Esophagus squamous epithelium (tissue), 5 donors: ENCODE measurements at places on chromosomes 16 and 17.
A peak's percentile ranks its signal among the peaks of the same experiment; 100 is the strongest.

- no peak for DNase-seq
These were observed 101.4 kb downstream of the TNFRSF13B start for GRCh38 chr17:16870253-16871245.

DNA sequence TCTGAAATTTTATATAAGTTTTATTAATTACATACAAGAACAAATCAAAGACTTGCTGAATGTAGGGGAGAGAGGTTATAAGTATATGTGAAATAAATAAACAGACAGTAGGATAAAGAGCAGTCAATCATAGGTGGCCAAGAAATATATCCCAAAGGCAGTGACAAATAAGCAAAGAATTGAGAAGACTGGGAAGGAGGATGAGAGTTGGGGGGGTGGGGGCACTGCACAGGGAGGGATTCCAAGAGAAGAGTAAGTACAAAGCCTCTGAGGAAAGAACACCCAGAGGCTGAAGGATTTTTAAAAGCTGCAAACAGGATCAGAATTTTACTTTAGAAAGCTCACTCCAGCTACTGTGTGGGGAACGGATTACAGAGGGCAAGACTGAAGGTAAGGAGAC is 2.8 kb downstream of the PELP1 start:
- DNase-seq: no peak

- no peak for DNase-seq
These were observed 127.8 kb downstream of the SSH2 start for GRCh38 chr17:29802246-29802645.

DNA sequence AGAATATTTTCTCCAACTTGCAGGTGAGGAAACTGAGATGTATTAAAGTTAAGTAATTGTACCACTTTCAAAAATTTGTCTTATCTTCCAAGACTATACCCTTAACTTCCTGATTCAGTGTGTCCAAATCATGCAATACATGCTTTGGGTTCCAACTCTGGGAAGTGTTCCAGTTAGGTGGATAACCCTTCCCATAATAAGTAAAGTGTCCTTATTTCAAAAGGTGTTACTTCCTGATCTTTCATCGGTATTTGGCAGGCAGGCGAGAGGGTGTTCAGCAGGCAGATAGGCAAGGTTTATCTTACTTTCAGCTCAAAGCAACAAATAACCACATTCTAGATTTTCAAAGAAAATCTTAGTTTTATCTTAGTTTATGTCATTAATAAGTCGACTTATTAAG is 46.3 kb upstream of the ARHGAP44 start:
- no peak for DNase-seq

DNA sequence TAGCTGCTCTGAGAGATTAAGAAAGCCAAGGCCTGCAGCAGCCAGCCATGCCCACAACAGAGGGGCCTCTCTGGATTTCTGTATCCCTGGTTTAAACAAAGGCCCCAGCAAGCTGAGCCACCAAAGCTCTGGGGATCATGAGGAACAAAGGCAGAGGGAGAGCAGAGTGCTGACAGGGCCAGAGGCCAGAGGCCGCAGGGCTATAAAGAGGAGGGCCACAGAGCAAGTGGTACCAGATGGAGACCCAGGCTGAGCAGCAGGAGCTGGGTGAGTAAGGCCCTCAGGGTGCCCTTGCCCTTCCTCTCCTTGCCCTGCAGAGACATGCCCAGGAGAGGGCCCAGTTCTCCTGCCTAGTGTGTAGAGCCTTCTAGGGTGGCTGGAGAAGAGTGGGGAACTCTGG is at the start of gene CRYBA1:
Gene CRYBA1, plus strand, starts transcription at position 232 of the 400 bp plus-strand sequence. Its CDS starts 5 bp downstream, at position 237.
- DNase-seq: no peak

DNA sequence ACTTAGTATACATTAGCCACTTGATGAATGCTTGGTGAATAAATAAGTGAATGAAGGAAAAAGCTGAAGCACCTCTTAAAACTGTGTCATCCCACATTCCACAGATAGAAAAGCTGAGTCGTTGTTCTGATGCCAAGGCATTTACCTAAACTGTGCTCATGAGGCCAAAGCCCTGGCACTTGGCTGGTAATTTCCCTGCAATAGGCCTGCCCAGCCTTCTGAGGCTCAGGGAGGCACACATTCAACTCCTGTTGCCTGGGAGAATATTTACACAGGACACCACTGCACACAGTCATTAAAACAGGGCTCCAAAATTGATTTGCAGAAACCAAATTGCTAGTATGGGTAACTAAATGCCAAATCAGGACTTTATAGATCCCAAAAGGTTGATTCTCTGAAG is 333.0 kb upstream of the C16orf82 start:
- no peak for DNase-seq

DNA sequence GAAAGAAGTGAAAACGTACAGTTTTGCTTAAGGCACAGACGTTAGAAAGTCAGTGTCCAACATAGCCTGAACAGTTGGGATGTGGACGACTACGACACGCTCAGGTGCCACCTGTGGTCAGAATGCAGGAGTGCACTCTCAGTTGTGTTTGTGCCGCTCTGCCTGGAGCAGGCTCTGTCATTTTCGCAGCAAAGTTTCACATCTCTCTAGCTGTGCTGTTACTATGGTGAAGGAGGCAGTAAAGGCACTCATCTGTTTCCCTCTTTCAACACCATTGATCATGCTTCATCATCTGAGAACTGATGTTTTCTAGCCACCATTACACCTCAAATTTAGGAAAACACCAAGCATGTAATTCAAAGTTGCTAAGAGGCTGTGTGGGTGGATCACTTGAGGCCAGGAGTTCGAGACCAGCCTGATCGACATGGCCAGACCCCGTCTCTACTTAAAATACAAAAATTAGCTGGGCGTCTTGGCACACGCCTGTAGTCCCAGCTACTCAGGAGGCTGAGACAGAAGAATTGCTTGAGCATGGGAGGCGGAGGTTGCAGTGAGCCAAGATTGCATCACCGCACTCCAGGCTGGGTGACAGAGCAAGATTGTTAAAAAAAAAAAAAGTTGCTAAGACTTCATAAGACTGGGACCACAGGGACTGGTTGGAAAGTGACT is 44.9 kb upstream of the DNAJA2 start:
- DNase-seq: no peak

GRCh38 chr16:71254832-71255525 is 24.5 kb upstream of the HYDIN start:
- no peak for DNase-seq

DNA sequence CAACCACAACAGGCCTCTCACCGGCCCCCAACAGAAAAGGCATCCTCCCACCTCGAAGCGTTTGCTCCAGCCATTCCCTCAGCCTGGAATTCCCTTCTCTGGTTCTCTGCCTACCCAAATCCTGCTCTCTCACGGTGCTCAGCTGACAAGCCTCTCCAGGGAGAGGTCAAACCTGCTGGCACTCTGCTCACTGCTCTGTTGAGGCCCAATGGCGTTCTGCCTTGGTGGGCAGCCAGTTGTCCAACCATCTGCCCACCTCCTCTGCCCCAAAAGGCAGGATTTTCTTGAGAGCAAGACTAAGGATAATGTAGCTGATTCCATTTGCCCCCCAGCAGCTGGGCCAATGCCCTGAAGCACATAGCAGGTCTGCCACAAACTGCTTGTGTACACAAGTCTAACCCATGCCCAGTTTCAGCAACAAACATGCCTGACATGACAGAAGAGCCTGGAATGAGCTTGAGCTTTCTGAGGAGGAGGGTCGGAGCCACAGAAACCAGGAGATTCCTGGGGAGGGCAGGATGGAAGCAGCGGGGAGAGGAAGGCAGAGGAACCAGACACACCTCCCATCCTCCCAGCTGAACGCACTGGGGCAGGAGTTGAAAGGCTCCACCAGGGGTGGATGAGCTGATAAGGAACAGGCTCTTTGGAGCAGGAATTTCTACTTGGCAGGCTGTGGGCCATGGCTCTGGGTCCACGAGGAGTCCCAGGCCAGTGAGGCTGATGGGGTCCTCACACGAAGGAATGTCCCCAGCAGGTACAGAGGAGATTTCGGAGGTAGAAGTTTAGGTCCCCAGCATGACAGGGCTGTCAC is 23.9 kb downstream of the ARHGAP27 start:
- no peak for DNase-seq

DNA sequence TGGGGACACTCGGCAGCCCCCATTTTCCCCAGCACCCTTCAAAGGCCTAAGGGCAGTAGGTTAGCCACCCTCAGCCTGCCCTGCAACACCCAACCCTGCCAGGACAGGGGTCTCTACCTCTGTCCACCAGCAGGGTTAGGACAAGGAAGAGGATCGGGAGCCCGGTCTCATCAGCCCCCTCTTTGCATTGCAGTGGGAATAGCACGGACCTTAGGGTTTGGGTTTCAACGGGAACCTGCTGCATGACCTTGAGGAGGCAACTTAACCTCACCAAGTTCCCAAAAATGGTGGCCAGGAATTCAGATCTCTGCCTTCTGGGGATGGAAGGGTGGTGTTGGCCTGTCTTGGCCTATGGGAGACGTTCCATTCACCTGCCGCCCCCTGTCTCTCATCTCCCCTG is 20.2 kb upstream of the SPPL2C start:
- DNase-seq: no peak

DNA sequence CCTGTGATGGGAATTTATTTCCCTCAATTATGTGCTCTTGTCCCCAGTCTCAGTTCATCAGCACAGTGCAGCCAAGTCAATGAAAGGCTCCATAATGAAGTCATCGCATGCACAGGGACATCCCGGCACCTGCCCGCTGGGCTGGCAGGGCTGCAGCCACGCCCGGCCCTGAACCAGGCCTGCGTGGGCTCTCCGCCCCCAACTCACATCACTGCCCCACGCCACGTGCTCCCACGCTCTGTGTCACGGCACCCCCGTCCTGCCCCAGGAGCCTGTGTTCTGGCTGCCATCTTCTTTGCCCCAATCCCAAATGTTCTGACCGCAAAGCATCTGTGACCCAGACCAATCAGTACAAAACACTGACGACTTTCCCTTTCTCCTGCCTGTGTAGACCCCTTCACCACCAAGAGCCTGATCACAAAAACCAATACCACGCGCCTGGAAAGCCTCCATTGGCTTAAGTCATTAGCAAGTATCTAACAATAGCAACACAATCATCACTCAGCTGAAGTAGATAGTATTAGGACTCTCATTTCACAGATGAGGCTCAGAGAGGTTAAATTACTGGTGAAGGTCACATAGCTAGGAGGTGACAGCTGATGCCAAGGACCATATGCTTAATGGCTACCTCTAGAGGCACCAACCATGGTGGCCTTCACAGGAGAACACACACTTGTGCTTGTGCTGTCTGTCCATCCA is 202.5 kb downstream of the ZFHX3 start:
- no peak for DNase-seq

DNA sequence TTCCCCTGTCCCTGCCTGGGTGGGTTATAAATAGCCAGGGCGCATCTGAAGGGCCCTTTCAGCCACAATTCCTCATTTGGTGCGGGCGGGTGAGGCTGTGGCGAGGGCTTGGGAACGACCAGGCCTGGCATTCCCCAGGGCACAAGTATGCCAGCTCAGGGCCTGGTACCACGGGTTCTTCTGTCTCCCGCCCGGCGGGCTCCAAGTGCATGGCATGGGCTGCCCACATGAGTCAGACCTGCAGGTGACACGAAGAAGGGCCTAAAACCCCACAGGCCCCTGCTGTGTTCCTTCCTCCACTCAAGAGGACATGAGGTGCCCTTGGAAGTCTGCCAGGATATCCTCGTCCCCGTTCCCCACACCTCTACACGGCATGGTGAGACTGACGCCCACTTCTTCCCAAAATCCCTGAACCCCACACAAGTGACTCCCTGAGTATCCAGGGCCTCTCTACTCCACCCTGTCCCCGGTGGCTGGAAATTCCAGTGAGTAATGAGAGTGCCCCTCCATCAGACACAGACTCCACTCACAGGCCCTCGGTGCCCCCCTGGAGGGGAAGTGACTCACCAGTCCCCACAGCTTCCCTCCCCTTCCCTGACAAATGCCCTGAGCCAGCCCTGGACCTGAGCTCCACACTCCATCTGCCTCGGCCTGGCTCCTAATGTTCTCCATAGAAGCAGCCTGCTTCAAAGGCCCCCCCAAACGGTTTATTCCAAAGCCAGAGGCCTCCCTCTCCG is 68.8 kb downstream of the ABR start:
- DNase-seq: no peak

DNA sequence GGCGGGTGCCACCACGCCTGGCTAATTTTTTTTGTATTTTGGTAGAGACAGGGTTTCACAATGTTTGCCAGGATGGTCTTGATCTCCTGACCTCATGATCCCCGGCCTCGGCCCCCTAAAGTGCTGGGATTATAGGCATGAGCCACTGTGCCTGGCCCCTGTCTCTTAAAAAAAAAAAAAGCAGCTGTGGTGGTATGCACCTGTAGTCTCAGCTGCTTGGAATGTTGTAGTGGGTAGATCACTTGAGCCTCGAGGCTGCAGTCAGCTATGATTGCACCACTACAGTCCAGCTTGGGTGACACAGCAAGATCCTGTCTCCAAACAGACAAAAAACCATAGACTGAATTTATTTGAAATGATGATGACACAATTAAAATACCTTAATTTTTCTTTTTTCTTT is 24.3 kb downstream of the CDK12 start:
- no peak for DNase-seq

GRCh38 chr17:50949128-50949988 is 83.2 kb upstream of the TOB1 start:
- DNase-seq: no peak

GRCh38 chr16:57169327-57169726 is 16.5 kb downstream of the PSME3IP1 start:
- no peak for DNase-seq

DNA sequence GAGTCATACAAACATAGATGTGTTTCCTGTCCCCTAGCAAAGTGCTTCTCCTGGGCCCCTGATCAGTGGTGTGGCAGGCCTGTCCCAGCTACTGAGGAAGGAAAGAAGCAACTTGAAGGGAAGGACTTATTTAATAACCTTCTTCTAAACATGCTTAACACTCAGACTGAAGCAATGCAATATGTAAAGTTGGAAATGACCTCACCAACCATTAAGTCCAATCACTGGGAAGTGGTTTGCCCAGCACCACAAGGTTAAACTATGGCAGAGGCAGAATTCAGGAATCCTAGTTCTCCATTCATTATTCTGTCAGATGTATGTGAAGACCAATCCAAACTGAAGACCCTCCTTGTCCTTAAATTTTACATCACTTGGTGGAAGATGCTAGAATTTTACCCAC is 39.1 kb downstream of the CENPV start:
- DNase-seq: no peak

GRCh38 chr17:82292251-82293154 is 19.0 kb upstream of the CSNK1D start:
- DNase-seq: peak; percentile 81

- no peak for DNase-seq
These were observed 55.0 kb downstream of the IRX5 start for GRCh38 chr16:54985668-54986067.

- DNase-seq: no peak
These were observed 1.0 kb upstream of the C16orf74 start for GRCh38 chr16:85751698-85752501.

DNA sequence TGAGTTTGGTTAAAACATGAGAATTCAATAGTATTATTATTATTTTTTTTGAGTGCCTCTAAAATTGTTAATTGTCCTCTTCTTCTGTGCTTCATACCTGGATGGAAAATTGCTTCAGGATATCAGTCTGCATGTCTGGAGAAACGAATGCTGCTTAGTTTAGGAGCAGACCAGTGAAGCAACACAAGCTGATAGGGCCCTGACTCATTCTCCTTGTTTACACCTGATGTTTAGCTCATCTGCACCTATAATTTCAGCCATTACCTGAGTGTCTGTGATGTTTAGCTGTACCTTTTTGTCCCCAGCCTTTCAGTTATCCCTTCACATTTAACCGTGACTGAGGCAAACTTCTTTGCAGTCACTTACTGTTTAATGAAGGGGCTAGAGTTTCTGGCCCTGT is 14.8 kb downstream of the SNTB2 start:
- DNase-seq: no peak

- DNase-seq: no peak
These were observed 68.6 kb downstream of the TMEM100 start for GRCh38 chr17:55654022-55654421.
